ENCODE measurements at places on chromosomes 7 and 10.

GRCh38 chr7:99012722-99013121 is 131.2 kb downstream of the SMURF1 start:
- DNase-seq: no peak

GRCh38 chr7:30310674-30311362 is 26.4 kb downstream of the ZNRF2 start:
- DNase-seq: no peak

- no peak for DNase-seq
Observed at GRCh38 chr7:155217634-155218033, 80.0 kb upstream of the INSIG1 start.

- no peak for DNase-seq
Observed at GRCh38 chr10:58952747-58953466, 223.5 kb upstream of the PHYHIPL start.

DNA sequence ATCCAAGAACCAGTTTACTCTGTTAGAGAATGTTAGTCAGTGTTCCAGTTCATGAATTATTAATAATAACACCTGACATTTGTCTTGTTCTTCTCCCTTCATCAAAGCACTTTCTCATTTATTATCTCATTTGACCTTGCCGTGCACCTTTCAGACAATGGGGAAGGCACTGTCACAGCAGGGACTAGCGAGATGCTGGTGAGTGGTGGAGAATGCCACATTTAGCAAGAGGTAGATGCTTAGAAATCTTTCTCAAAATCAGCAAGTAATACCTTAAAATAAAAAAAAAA is 34.2 kb upstream of the XRCC2 start:
- no peak for DNase-seq

- DNase-seq: no peak
Observed at GRCh38 chr7:16944936-16945335, 63.2 kb upstream of the AGR3 start.

GRCh38 chr10:22854935-22855421 is 72.9 kb upstream of the ARMC3 start:
- no peak for DNase-seq

DNA sequence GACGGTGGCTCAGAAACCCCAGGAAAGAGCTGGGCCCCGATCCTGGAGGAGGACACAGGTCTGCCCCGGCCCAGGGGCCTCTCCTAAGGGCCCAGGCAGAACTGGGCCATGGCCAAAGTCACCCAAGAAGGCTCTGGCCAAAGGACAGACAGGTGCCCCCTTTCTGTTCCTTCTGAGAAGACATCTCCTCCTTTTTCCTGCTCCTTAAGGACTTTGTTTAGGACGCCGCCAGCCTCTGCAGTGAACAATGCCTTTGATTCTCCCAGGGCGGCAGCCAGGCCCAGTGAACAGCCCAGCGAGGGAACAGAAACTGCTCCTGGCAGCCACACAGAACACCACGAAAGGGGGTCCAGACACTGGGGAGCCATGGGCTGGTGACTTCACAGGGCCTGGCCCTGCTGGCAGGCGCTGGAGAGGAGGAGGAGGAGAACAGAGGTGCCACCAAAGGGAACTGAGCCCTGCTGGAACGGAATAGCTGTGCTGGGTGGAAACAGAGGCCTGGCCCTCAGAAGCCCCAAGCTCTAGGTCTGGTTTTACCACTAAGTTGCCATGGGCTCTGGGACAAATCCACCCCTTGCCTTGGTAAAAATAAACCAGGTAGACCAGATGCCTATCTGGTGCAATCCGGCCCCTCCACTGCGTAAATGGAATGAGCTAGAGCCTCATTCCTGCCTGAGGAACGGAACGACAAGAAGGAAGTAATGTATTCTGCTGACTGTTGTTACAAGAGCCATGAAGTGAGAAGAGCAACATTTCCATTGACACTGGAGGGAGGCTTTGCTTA is 163.3 kb upstream of the RHEB start:
- DNase-seq: no peak

- no peak for DNase-seq
Observed at GRCh38 chr10:86689146-86689545, 20.8 kb downstream of the LDB3 start.

GRCh38 chr10:123294109-123294508 is 139.9 kb downstream of the BUB3 start:
- no peak for DNase-seq

GRCh38 chr7:26413007-26413691 is 121.5 kb downstream of the SNX10 start:
- no peak for DNase-seq

- DNase-seq: no peak
Observed at GRCh38 chr10:100733329-100733728, 12.1 kb upstream of the PAX2 start.

DNA sequence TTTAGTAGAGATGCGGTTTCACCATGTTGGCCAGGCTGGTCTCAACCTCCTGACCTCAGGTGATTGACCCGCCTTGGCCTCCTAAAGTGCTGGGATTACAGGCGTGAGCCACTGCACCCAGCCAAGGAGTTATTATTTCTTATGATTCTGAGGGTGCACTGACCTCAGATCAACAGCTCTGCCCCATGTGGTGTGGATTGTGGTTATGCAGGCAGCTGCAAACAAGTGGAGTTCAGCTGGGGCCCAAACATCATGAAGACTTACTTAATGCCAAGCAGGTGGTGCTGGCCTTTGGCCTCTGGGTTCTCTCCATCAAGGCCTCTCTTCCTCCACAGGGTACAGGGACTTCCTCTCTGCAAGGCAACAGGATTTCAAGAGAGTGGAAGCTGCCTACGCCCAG is 45.1 kb upstream of the OPTN start:
- DNase-seq: no peak

- DNase-seq: no peak
Observed at GRCh38 chr10:113917636-113918035, 63.2 kb downstream of the NHLRC2 start.

DNA sequence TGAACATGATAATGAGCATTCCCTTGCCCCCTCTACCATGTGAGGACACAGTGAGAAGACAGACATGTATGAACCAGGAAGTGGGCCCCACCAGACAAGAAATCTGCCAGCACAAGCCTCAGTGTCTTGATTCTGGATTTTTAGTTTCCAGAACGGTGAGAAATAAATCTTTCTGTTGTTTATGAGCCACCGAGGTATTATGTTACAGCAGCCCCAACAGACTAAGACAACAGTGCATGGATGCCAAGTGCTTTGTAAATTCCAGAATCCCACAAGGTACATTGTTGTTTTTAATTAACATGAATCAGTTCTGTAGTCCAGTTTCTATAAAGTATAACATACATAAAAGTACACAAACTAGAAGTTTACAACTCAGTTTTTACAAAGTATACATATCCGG is 162.2 kb downstream of the ARHGAP21 start:
- no peak for DNase-seq

DNA sequence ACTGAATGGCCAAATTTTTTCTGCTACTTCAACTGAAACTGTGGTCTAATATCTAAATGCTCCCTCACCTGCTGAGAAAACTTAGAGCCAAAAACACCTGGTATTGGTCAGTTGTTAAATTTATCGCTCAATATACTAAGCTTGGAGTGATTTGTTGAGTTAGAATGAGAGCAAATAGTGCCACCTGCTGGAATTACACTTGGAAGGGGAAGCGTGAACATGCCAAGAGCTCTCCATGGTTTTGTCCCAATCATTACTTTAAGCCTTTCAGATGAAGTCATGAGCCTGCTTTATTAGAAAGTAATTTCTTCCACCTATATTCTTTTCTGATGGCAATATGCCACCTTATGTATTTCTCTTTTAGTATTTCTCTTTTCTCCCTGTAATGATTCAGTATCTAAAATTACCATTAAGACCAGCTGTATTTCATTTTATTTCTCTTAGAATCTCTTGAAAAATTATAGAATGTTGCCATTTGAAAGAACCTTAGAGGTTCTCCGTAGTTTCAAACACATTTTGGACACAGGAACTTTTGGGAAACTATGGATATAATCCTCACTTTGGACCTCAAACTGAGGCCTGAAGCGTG is 447.8 kb upstream of the C7orf33 start:
- DNase-seq: no peak

DNA sequence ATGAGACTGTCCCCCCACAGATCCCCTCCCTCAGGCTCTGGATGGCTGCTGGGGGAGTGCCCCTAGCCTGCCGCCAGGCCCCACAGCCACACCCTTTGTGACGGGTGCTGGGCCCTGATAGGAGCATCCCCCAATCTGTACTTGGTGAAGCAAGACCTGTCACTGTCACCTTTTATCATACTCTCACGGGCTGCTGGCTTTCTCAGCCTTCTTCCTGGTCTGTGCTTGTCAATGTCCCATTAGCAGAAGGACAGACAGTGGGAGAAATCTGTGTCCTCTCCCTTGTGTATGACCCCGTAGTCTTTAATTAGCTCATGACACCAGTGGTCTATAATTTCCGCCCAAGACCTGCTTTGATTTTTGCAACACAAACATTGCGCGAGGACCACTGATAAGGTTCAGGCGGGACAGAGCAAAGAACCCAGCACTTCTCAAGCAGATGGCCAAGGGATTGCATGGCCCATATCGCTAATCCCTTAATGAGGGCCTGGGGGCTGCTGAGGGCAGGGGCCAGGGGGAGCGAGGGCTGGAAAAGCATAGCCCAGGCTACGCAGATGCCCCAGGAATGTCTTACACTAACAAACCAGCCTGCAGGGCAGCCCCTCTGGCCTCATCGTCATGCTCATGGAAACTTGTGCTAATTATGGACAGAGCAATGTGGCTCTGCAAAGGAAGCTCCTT is 127.8 kb downstream of the PTPN20 start:
- DNase-seq: no peak

DNA sequence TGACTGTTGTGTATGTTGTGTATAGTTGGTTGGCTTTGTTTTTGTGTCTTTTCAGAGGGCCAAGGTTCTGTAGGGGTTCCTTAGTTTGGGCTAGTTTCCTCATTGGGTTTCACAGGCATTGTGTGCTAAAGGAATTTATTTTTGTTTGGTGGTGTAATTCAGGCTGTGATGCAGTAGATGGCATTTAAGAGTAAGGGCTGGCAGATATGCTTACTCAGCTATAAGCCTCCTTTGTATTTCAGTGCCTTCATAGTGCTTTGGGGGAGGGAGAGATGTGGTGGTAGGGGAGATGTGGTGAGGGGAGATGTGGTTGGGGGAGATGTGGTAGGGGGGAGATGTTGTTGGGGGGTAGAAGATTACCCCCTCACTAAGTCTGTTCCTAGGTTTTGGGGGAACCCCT is 91.7 kb downstream of the SLC25A40 start:
- DNase-seq: no peak

GRCh38 chr7:36599645-36600313 is 124.5 kb downstream of the AOAH start:
- no peak for DNase-seq

- DNase-seq: no peak
Observed at GRCh38 chr10:100725071-100725471, 20.3 kb upstream of the PAX2 start.

DNA sequence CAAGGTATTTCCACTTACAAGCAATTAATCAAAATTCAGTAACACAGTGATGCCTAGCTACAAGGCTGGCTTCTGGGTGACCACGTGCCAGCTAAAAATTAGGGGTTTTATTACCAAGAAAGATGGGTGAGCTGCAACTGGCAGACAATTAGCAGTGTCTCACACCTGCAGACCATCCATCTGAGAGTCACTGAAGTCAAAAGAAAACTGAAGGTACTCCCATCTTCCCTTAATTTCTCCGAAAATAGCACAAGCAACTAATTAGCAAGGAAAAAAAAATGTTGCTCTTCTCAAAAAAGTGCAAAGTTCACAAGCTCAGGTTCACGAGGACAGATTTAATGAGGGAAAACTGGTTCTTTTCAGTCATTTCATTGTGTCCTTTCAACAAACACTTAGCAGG is 28.4 kb downstream of the RSU1 start:
- DNase-seq: no peak

GRCh38 chr7:116988363-116988989 is 35.2 kb downstream of the ST7 start:
- DNase-seq: no peak

GRCh38 chr7:18639711-18640110 is 144.2 kb downstream of the HDAC9 start:
- no peak for DNase-seq

- DNase-seq: no peak
Observed at GRCh38 chr10:35493196-35494118, 111.7 kb upstream of the GJD4 start.

DNA sequence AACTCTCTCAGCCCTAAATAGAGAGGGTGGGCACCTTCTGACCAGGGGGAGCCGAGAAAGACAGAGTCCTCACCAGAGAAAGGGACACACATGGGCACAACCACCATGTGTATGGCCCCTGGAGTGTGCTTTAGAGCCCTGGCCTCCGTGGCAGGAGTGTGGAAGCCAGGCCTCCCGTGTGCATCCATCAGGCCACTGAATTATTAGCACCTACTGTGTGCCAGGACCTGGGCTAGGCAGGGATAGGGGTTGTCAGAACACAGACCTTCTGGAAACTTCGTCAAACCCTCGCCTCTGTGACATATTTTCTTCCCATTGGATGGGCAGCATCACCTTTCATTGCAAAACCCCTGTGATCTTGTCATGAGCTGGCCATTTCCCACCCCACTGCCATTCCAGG is 78.5 kb downstream of the ZMIZ1 start:
- DNase-seq: no peak
